NCI-H1092 (cell line): ENCODE measurements at places on chromosomes 12 and 14.

DNA sequence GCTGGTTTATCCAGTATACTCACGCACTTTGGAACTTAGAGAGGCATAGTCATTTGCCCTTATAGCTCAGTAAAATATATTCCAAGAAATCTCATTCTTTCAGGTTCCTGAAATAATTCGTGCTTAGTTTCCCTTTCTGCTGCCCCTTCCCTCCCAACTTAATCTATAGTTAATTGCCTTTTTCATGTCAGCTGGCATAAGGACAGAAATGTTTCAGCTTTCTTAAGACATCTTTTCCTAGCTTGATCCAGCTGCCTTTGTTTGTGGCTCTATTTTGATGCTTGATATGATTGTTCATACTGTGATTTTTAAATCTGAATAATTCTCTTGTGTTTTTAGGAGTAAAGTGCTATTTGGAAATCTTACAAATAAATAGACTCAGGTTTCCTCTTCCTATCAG is 120.0 kb upstream of the SEL1L start:
- no peak for DNase-seq

DNA sequence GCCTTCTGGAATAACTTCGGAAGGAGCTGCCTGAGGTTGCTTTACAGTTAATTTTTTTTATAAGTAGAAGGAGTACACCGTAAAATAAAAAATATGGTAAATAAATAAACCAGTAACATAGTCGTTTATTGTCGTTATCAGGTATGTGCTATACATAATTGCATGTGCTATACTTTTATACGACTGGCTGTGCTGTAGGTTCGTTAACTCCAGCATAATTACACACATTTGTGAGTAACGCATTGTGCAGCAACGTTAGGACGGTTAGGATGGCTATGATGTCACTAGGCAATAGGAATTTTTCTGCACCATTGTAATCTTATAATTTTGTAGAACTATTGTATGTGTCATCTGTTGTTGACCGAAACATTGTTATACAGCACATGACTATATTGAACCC is 8.5 kb downstream of the EXD2 start:
- DNase-seq, result no peak

DNA sequence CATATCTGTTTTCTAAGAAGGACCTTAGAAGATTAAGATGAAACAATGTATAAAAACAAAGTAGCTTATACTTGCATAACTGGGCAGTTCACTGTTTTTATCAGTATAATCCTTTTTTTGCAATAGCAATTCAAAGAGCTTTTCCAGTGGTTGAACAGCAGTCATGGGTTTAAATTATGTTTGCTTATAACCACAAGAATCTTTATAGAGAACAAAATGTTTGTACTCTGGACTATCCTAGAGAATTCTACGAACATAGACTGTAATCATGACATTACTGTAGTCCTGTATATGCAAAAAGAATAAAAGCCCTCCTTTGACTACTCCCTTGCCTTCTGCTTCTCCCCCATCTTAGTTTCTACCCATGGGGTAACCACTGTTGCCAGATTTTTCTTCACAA is 5.7 kb downstream of the FAM177A1 start:
- no peak for DNase-seq

GRCh38 chr12:41993283-41993682 is 151.4 kb downstream of the GXYLT1 start:
- no peak for DNase-seq

DNA sequence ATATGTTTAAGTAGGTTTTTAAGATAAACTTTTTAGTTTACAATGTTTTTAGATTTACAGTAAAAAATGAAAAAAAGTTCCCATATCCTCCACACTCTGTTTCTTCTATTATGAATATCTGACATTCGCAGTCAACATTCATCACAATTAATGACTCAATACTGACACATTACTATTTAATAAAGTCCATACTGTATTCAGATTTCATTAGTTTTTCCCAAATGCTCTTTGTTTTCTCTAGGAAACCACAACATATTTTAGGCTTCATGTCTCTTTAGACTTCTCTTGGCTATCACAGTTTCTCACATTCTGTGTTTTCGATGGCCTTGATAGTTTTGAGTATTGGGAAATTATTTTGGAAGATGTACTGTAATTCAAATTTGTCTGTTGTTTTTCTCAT is 399.8 kb downstream of the SLC6A15 start:
- no peak for DNase-seq

DNA sequence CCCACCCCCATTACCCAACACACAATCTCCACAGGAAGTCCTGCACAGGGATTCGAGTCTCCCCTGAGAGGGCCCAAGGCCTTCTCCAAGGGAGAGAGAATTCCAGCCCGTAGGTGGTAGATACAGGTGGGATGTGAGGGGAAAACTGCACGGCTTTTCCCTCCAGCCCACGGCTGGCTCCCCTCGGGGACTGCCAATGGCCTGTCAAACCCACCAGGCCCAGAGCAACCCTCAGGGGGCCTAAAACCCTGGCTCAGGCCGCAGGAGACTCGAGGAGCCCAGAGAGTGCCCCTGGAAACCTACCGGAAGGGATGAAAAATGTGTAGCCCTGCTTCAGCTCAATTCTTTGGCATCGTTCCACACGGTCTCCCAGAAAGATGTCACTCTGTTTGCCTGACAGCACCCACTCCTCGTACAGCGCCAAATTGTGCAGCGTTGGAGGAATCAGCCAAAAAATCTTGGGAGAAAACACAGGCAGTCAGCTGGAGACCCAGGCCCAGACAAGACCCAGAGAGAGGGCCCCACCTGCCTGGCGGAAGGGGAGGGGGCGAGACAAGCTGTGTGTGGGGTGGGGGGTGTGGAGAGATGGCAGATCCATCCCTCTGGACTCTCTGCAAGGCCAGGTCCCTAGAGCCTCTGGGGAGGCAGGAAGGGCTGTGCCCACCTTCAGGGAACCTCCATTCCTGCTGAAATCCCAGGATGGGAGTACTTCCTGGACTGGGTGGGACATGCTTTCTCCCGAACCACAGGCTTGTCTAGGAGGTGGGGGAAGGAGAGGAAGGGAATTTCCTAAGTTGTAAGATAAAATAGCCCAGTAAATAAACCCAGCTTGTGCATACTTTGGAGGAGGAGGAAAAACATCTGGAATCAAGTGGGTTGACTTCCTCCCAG is 48.1 kb downstream of the KDM2B start:
- no peak for DNase-seq

DNA sequence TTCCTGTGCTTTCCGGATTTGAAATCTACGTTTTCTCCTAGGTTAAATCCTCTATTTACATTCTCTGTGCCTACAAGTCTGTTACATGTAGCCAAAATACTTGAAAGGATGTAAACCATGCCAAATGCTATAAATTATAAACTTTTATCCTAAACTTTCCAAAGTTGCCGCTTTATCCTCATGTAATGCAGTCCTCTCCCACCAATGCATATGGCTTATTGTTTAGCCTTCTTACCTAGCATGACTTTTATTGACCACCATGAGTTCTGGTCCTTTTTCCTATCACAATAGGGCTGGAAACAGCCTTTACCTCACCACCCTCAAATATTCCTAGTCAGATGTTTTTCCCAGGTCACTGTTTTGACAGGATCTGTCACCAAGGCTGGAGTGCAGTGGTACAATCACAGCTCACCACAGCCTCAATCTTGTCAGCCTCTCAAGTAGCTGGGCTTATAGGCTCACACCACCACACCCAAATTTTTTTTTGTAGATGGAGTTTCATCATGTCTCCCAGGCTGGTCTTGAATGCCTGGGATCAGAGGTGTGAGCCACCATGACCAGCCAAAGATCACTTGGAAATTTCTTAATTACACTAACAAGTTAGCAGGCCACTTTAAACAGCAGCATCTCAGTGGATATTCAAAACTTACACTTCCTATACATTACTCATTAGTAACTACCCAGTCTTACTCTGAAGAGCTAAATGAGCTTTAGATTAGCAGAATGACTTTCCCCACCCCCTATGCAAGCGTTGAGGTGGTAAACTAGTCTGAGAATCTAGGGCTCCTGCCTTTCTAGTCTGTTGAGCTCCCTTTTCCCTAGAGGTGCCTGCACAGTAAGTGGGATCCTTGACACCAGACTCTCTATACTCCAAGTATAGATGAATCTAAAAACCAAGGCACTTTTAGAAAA is 4.1 kb downstream of the TUBA1B start:
- no peak for DNase-seq

DNA sequence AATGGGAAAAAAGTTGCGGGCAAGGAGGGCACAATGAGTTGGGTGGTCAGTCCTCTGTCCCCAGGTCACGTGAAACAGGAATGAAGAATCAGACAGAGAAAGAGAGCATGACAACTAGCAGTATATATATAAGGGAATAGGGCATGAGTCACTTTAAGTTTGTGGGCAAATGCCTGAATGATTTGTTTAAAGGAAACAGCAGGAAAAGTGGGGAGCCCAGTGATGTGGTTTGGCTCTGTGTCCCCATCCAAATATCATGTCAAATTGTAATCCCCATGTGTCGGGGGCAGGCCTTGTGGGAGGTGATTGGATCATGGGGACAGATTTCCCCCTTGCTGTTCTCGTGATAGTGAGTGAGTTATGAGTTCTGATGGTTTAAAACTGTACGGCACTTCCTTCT is 195.3 kb upstream of the IGF1 start:
- no peak for DNase-seq

GRCh38 chr12:4771960-4772566 is 51.9 kb downstream of the GALNT8 start:
- no peak for DNase-seq

DNA sequence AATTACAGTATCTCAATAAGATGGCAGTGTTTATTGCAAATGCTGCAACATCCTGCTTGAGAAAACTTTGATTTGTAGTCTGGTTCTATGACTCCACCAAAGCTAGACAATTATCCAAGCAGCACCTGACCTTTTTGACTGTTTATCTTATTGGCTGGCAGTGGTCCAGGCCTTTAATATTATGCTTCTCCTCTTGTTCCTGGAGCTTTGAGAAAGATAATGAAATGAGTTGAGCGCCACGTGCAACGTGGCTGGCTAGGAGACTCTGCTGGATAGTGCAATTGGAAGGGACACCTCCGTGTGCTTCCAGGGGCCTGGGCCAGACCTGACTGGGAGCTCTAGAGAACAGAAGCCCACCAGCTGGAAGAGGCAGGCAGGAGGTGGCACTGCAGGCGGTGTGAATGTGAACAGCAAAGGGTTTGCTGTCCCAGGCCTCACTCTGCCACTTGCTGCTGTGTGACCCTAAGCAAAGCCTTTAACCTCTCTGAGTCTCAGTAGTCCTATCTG is 349.3 kb downstream of the CACNA1C start:
- DNase-seq, result peak; percentile 38

DNA sequence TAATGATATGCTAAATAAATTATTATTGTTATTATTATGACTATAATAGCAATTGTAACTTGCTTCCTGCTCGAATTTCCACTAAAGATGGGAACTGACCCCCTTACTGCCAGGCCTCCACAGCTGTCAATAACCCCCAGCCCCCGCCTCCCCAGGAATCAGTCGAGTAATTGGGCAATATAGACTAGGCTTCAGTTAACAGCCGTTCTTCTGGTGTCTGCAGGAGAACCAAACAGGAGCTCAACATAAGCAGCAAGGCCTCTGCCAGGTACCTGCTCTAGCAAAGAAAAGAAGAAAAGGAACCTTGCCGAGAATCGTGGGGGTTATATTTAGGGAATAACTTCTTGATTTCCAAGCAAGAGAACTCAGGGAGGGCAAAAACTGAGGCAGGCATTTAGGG is 21.8 kb downstream of the HOXC4 start:
- no peak for DNase-seq

GRCh38 chr12:16949371-16949770 is 343.4 kb upstream of the LMO3 start:
- no peak for DNase-seq

DNA sequence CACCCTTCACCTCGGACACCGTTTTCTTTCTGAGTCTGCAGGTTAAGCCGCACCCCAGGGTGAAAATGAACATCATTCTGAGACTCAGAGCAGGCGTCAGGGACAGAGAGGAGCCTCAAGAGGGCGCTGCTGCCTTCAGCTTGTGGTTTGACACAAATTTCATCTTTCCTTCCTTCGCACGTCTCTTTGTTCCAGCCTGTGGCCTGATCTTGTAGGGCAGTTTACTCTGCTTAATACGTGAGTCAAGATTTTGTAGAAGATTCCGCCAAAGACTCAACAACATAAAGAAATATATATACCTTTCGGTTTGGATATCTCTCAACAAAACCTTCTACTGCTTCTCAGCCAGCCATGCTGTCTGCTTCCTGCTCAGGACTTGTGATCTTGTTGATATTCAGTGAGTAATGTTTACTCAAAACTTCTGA is 329.3 kb upstream of the OR4E1 start:
- no peak for DNase-seq

GRCh38 chr12:66195242-66195641 is 6.2 kb downstream of the IRAK3 start:
- DNase-seq, result no peak

DNA sequence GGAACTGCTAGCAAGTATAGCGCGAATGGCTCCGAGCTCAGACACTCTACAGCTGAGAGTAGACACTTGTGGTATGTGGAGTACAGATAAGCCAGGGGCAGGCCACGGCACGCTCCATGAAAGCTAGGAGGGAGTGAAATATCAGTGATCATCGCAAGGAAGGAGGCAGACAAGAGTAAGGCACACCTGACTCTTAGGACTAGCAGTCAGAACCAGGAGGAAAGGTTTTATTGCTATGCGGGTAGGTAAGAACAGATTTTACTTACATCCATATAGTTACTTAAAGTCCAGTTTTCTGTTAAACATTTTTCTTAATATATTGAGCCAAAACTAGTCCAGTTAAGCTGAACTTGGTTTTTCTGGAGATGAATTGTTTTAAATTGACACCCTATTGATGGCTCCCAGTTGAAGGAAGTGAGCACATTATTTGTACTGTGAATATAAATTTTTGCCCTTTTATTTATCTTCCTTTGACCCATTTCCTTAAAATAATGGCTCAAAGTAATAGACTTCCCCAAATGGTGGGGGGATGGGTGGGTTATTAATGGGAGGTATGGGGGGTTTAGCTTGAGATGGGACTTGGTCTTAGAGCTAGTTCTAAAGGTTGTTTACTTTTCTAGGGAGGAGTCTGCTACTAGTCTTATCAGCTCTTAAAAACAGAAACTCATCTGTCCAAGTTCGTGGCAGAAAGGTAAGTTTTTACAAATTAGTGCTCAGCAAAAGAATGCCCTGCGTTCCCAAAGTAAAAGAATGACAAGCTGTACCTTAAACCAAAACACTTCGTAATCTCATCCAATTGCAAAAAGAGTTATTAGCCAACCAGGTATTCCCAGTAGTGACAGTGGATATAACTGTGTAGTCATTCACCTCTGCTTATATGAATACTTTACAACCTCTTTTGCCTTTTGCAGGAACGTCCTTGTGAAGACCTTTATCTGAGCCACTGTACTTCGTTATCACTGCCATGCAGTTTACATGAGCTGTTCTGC is 5.8 kb downstream of the HNRNPA1 start:
- no peak for DNase-seq

- no peak for DNase-seq
These were observed 54.6 kb downstream of the ETV6 start for GRCh38 chr12:11704089-11704488.

- no peak for DNase-seq
These were observed 68.1 kb downstream of the COX16 start for GRCh38 chr14:70291396-70291795.

GRCh38 chr12:124560146-124560890 is 7.1 kb downstream of the NCOR2 start:
- DNase-seq, result no peak

- DNase-seq, result no peak
These were observed 127.1 kb downstream of the ZFP36L1 start for GRCh38 chr14:68665792-68666204.
